ENCODE measurements at places on chromosomes 6 and 20.
A peak's percentile ranks its signal among the peaks of the same experiment; 100 is the strongest.

- DNase-seq = no peak
Observed at GRCh38 chr6:77217896-77218295, 245.4 kb downstream of the HTR1B start.

DNA sequence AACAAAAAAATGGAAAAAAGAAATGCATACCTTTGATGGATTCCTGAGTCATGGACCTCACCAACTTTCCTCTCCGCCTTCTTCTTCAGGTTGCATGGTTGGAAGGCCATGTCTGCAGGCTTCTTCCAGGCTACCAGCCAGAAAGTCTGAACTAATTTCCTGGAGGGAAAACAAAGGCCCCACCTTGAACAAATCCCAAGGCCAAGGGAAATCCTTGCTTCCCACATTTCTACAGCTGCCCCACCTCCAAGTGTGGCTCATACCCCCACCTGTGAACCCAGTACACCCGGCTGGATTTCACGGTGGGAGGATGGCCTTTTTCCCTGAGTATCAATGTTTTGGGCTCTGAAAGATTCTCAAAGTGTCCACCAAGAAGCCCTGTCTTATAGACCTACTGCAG lies 22.4 kb downstream of the IL17A start:
- no peak for DNase-seq

DNA sequence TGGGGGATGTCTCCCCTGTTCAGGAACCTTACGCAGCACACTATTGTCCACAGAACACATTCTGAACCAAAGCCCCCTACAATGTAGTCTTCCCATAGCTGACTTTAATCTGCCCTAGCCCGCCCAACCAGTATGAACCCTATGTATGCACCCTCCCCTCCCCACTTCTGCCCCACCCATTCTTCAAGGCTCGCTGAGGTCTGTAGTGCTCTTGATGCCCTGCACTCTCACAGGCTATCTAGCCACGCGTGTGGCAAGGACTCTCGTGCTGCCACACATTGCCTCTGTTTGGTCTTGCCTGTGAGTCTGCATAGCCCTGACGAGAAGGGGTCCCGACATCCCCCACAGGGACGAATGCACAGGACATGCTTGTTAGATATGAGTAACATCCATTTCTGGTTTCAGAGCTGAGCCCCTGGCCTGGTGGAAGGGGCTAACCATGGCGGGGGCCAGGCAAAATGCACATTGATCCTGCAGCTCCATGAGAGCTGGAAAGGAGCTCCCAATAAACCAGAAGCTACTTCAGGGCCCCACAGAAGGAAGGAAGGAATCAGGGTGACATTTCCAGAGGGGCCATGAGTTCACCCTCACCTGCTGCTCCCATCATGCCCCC lies 22.6 kb downstream of the MOCS1 start:
- no peak for DNase-seq

DNA sequence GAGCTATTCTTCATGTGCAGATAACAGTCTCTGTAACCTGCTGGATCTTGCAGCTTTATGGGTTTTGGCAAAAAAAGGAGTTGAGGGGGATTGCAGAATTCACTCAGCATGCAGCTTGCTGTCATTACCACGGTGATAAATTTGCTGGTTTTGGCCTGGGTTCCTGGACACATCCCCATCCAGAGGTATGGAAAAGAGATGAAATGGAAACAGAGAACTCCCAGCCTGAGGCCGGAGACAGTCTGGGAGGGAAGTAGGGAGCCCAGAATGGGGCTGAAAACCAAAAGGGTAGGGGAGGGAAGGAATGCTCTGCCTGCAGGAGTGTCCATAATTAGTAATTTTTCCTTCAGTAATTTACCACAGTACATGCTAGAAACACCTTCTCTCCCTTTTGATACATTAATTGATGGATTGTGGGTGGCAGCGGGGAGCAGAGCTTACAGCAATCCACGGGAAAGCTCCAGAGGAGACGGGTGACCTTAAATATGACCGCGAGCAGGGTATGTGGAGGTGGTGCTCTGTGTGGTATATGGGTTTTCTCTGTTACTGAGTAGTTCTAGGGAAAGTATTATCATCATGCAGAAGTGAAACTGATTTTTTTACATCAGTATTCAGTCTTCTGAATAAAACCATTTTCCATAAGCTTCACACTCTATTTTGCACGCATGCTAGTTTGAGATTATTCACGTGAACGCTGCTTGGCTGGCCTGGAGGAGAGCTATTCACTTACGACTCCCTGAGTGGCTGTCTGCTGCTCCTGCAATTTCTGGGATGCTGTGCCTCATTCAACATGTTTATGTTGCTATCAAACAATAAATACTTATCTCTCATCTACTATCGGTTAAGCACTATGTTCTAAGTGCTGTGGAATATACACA lies 66.3 kb upstream of the KCNK16 start:
- DNase-seq = no peak

DNA sequence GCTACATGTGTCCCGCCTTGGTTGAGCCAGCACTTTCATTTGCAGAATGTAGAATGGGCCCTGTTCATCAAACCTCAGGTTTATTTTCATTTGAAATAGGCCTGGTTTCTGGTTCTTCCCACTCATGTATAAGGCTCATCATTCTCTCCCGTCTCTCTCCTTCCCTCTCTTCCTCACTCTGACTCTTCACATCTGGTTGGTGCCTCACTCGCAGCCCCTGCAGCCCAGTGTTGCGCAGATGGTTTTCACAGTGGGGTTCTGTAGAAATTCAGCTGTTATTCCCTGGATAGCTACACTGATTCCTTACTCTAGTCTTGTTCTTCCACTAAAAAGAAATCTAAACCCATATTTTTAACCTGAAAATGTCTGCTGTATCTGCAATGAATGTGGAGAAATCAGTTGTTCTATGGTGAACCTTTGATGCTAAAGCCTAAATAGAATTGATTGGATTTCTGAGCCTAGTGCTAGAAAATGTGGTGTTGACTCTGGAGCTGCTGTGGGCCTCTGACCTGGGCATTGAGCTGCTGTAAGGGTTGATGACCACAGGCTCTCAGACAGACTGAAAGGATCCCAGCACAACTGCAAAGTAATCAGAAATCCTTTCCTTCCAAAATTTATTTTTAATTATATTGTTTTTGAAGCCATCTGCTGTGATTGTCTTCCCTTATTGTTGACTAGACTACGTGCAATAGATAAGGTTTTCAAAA lies 150.3 kb downstream of the TMEM242 start:
- DNase-seq = no peak

DNA sequence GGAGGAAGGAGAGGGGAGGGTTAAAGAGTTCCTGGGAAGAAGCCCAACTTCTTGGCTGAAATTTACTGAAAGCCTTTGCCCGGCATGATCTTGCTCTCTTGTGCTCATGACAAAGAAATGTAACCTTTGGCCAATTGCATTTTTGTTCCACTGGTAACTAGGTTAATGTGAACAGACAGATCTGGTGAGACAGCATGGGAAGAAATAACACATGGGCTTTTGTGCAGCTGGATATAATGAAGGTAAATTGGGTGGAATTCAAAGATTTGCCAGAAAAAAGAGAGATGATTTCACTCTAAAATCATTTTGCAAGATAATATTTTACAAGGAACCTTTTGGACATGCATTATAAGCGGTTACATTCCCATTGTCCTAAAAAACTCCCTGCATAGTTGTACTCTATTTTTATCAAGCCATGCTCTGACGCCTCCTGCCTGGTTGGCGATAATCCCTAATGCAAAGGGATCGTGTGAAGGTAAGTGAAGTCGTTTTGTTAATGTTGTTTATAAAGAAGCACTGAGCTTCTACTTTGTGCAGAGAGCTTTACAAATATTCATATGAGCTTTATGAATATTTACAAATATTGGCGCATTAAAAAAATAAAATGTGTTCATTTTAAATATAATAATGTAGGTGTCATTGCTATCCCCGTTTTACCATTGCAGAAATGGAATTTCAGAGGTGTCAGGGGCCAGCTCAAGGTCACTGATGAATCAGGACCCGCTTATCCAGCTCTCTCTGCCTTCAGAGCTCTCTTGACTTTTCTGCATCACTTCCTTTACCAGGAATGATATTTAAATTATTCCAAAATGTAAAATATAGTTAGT lies 161.3 kb upstream of the AGPAT4 start:
- no peak for DNase-seq

DNA sequence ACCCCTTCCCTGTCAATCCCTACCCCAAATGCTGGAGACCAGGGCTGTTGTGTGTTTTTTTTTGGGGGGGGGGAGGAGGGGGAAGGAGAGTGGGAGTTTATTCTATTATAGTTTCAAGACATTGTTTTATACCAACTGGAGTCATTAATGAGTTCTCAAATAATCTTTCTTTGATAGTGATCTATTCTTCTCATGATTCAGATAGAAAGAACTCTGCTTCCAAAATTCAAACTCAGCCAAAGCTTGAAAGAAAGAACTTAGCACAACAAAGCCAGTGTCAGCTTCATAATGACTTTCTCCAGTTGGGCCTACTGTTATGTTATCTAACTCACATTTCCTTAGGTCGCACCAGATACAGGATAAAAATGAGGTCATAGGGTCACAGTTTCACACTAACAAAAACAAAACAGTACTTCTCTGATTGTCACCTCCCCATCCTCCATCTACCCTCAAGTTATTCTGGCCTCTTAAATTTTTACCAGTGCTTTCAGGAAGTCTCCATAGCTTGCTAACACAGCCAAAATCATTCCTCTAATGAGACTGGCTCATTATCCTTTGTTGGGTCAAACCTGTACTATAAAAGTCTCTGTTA lies 19.0 kb upstream of the MAP3K7 start:
- no peak for DNase-seq

GRCh38 chr20:19620446-19620845 lies 137.6 kb upstream of the RIN2 start:
- no peak for DNase-seq

- no peak for DNase-seq
Observed at GRCh38 chr6:20805021-20805420, 270.8 kb downstream of the CDKAL1 start.

DNA sequence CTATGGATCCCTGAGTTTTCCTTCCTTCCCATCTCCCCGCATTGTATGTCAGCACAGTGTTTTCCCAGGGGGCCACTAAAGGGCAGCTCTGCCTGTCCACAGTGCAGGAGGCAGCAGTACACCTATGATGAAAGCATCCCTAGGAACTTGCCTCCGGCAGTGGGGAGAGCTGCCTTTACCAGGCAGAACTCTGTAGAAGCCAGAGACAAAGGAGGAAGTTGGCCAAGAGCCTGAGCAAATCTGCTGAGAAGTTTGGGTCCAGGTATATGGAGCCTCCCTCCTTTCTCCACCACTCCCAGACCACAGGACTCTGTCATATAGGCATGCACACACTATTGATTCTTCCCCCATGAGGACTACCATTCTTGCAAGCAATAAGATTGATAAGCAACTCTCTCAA lies 282.7 kb downstream of the TBC1D7 start:
- no peak for DNase-seq

DNA sequence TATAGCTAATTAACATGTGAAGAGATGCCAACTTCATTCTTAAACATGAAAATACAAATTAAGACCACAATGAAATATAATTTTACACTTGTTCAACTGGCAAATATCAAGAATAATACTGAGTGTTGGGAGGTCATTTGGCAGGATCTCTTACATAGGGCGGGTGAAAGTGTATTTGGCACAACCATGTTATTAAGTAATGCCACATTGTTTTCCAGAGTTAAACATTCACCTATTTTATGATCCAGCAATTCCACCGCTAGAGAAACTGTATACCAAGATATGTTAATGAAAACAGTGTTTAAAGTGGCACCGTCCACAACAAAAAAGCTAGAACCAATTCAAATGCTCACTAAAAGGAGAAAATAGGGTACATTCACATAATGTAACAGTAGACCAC lies 14.1 kb downstream of the MOCS1 start:
- no peak for DNase-seq

GRCh38 chr6:44042989-44043478 lies 84.2 kb downstream of the MRPL14 start:
- peak; percentile 71 for DNase-seq

GRCh38 chr6:74409447-74409846 lies 713.4 kb downstream of the CD109 start:
- peak; percentile 60 for DNase-seq

- no peak for DNase-seq
Observed at GRCh38 chr20:25221592-25222460, 26.1 kb upstream of the PYGB start.

DNA sequence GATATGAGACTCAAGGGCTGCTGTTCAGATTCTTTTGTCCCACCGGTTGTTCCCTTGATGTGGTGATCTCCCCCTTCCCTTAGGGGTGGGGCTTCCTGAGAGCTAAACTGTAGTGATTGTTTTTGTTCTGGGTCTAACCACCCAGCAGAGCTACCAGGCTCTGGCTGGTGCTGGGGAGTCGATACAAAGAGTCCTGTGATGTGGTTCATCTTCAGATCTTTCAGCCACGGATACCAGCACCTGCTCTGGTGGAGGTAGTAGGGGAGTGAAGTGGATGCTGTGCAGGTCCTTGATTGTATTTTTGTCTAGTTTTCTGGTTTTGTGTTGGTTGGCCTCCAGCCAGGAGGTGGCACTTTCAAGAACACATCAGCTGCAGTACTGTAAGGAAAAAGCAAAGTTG lies 801.6 kb downstream of the EPHA7 start:
- DNase-seq = no peak

- no peak for DNase-seq
Observed at GRCh38 chr6:138347864-138348263, 29.8 kb upstream of the SMIM28 start.

- no peak for DNase-seq
Observed at GRCh38 chr20:51284871-51285270, 257.6 kb downstream of the NFATC2 start.

- DNase-seq = no peak
Observed at GRCh38 chr6:66699385-66699784, 992.4 kb upstream of the EYS start.

- DNase-seq = no peak
Observed at GRCh38 chr6:7315948-7316365, 3.0 kb upstream of the SSR1 start.

GRCh38 chr6:9116026-9116425 lies 680.7 kb upstream of the SLC35B3 start:
- no peak for DNase-seq

DNA sequence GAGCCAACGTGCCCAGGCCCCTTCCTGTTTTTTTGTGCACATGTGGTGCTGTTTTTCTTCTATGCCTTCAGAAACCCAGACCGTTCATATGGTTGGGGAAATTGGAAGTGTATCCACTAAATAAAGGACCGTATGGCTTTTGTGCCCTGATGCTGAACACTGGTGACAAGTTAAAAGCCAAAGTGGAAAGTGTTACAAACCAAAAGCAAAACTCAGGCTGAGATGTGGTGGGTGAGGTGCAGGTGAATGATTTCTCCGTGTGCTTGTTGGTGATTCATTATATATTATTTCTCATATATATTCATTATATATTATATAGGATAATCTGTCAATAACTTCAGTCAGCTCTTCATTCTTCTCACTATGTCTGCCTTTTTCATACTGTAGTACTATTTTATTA lies 148.6 kb downstream of the SOBP start:
- no peak for DNase-seq

- no peak for DNase-seq
Observed at GRCh38 chr6:106097411-106098231, 11.5 kb downstream of the PRDM1 start.
